PC-9 (cell line): ENCODE measurements at places on chromosomes 6 and 20.
A peak's percentile ranks its signal among the peaks of the same experiment; 100 is the strongest.

DNA sequence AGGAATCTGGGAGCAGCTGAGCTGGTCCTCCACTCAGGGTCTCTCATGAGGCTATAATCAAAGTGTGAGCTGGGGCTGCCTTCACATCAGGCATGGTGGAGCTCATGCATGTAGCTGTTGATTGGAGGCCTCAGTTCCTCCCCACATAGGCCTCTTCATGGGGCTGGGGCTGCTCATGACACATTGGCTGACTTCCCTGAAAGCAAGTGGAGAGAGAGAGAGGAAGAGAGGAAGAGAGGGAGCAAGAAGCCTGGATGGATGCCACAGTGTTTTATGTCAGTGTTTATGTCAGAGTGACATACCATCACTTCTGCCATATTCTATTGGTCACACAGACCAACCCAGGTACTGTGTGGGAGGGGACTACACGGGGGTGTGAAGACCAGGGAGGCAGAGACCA, 43.8 kb downstream of the EYA2 start:
- 0 out of 2 replicates have a peak, but pooled peaks cover 3% of the 10 kb centered on the region for H3K4me1 ChIP-seq
- H3K27me3 ChIP-seq = no peaks in the 10 kb centered on the region
- no peak overlapping the region for H3K27ac ChIP-seq
- no peak for DNase-seq
- no peaks in the 10 kb centered on the region for H3K36me3 ChIP-seq

- peaks cover 32% of the 10 kb centered on the region for H3K4me1 ChIP-seq
- no peaks in the 10 kb centered on the region for H3K27me3 ChIP-seq
- no peak for DNase-seq
Observed at GRCh38 chr6:43990627-43991619, 136.3 kb downstream of the MRPL14 start.

- H3K27me3 ChIP-seq = no peaks in the 10 kb centered on the region
- no peak for DNase-seq
- H3K36me3 ChIP-seq = peaks cover 13% of the 10 kb centered on the region; the same call in 1 of the 2 replicates
- H3K4me3 ChIP-seq = no peak overlapping the region
Observed at GRCh38 chr20:37243937-37244571, 17.6 kb downstream of the GHRH start.

GRCh38 chr20:49149281-49150045, 38.7 kb downstream of the STAU1 start:
- H3K36me3 ChIP-seq = peaks cover 43% of the 10 kb centered on the region
- no peak overlapping the region for H3K4me3 ChIP-seq
- H3K4me1 ChIP-seq = no peaks in the 10 kb centered on the region
- no peaks in the 10 kb centered on the region for H3K27me3 ChIP-seq
- no peak overlapping the region for H3K27ac ChIP-seq
- no peak for DNase-seq

DNA sequence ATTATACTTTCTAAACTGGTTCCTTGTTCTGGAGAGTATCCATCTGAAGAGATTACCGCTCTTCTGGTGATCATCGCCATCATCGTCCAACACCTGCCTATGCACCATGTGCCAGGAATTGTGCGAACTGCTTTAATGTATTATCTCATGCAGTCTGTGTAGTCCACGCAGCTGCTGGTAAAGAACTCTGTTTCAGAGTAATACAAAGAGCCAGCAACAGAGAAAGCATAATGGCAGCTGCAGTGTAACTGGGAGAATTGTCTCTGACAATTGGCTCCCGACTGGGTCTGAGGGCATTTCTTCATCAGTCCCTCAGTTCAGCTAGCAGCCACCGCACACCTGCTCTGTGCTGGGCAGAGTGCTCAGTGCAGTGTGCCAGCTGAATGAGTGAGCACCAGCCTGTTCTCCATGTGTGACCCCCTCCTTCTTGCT, 383.4 kb downstream of the GRIK2 start:
- no peaks in the 10 kb centered on the region for H3K36me3 ChIP-seq
- no peak overlapping the region for H3K27ac ChIP-seq
- no peaks in the 10 kb centered on the region for H3K27me3 ChIP-seq
- no peak overlapping the region for H3K4me3 ChIP-seq
- DNase-seq = no peak

- no peaks in the 10 kb centered on the region for H3K36me3 ChIP-seq
- H3K27ac ChIP-seq = no peak overlapping the region
- DNase-seq = no peak
Observed at GRCh38 chr20:5863040-5863833, 87.1 kb downstream of the TRMT6 start.

- peaks cover 9% of the 10 kb centered on the region; the same call in 1 of the 2 replicates for H3K36me3 ChIP-seq
- peak overlapping the region; percentile 86 for H3K4me3 ChIP-seq
- peaks cover 17% of the 10 kb centered on the region for H3K4me1 ChIP-seq
- 0 out of 2 replicates have a peak overlapping the region, but pooled peaks have one; percentile 16 for H3K27ac ChIP-seq
- H3K27me3 ChIP-seq = no peaks in the 10 kb centered on the region
Observed at GRCh38 chr20:56469077-56469449, 636 bp downstream of the RTF2 start.

GRCh38 chr6:40640599-40641227, 53.5 kb upstream of the LRFN2 start:
- H3K4me1 ChIP-seq = no peaks in the 10 kb centered on the region
- no peak for DNase-seq
- no peak overlapping the region for H3K27ac ChIP-seq
- H3K36me3 ChIP-seq = no peaks in the 10 kb centered on the region

- peak; percentile 55 for DNase-seq
- 0 out of 2 replicates have a peak overlapping the region, but pooled peaks have one; percentile 13 for H3K27ac ChIP-seq
- H3K4me3 ChIP-seq = peak overlapping the region; percentile 44
- H3K27me3 ChIP-seq = no peaks in the 10 kb centered on the region
Observed at GRCh38 chr20:63740070-63740626, 572 bp downstream of the SLC2A4RG start.

DNA sequence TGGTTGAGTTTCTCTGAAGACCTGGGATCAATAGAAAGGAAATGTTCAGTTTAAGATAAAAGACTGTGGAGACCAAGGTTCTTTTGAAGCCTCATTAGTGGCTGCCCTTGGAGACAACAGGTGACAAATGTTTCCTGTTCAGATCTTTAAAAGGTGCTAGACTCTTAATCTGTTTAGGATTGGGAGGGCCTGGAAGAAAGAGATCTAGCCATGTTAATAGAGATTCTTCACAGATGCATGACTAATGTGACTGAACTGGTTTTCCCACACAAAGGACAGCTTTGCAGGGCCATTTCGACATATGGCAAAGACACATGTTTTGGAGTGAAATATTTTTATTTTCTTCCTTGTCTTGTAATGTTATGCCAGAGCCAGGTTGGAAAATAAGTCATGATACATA, 82.2 kb downstream of the WDR27 start:
- DNase-seq = peak; percentile 86
- peaks cover 9% of the 10 kb centered on the region; the same call in 1 of the 2 replicates for H3K36me3 ChIP-seq
- peaks cover 59% of the 10 kb centered on the region for H3K4me1 ChIP-seq
- H3K4me3 ChIP-seq = no peak overlapping the region

- no peaks in the 10 kb centered on the region for H3K36me3 ChIP-seq
- peaks cover 18% of the 10 kb centered on the region for H3K4me1 ChIP-seq
- H3K27me3 ChIP-seq = no peaks in the 10 kb centered on the region
- peak overlapping the region; percentile 92 for H3K4me3 ChIP-seq
- no peak for DNase-seq
Observed at GRCh38 chr6:37221585-37222124, 35.9 kb upstream of the TBC1D22B start.

GRCh38 chr6:33213989-33214335, 5.7 kb downstream of the RING1 start:
- DNase-seq = no peak
- H3K36me3 ChIP-seq = 0 out of 2 replicates have a peak, but pooled peaks cover 8% of the 10 kb centered on the region
- no peaks in the 10 kb centered on the region for H3K4me1 ChIP-seq

DNA sequence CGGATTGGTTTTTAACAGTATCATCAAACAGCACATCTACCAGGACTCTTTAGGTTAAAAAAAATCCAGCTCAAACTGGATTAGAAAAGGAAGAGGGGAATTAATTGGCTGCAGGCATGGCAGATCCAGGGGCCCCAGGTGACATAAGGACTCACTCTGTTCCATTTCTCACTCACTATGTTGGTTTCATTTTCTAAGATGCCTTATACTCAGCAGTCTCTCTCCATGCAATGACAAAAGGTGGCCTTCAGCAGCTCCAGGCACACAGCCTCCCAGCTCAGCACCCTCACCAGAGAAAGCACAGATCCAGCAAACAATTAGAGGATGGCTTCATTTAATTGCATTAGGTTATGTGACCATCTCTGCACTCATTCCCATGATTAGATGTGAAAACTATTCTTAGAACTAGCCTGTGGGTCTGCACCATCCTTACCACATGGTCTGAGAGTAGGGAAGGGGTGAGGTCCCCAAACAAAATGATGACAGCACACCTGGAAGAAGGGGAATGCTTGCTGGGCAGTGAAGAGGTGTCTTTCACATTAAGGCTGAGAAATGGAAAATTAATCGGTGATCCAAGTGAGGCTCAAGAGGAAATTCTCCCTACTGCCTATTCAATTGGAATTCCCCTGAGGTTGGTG, 243.1 kb downstream of the CDH26 start:
- H3K27ac ChIP-seq = no peak overlapping the region
- no peaks in the 10 kb centered on the region for H3K36me3 ChIP-seq
- no peak overlapping the region for H3K4me3 ChIP-seq
- peaks cover 50% of the 10 kb centered on the region for H3K27me3 ChIP-seq

DNA sequence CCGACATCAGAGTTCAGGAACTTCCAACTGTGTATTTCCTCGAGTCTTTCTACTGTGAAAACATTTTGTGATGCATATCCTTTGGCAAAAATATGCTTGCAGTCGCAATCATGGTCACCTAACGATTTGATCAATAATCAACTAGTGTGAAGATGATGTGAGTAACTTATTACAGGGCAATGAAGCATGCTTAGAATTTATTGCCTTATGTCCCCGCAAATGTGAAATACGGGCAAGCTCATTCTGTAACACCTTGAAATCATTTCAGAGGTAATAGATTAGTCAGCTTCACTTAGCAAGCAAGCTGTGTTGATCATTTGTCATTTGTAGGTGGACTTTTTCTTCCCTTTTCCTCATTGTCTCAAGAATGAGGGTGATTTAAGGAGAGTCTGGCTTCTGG, 67.9 kb upstream of the DOK5 start:
- H3K4me1 ChIP-seq = no peaks in the 10 kb centered on the region
- no peak for DNase-seq
- no peak overlapping the region for H3K4me3 ChIP-seq
- H3K36me3 ChIP-seq = no peaks in the 10 kb centered on the region

DNA sequence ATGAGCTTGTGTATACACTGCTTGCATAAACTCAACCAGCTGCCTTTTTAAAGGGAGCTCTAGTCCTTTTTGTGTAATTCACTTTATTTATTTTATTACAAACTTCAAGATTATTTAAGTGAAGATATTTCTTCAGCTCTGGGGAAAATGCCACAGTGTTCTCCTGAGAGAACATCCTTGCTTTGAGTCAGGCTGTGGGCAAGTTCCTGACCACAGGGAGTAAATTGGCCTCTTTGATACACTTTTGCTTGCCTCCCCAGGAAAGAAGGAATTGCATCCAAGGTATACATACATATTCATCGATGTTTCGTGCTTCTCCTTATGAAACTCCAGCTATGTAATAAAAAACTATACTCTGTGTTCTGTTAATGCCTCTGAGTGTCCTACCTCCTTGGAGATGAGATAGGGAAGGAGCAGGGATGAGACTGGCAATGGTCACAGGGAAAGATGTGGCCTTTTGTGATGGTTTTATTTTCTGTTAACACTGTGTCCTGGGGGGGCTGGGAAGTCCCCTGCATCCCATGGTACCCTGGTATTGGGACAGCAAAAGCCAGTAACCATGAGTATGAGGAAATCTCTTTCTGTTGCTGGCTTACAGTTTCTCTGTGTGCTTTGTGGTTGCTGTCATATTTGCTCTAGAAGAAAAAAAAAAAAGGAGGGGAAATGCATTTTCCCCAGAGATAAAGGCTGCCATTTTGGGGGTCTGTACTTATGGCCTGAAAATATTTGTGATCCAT, 15.3 kb downstream of the TNFAIP3 start:
- no peak overlapping the region for H3K4me3 ChIP-seq
- H3K27ac ChIP-seq = 0 out of 2 replicates have a peak overlapping the region, but pooled peaks have one; percentile 1

DNA sequence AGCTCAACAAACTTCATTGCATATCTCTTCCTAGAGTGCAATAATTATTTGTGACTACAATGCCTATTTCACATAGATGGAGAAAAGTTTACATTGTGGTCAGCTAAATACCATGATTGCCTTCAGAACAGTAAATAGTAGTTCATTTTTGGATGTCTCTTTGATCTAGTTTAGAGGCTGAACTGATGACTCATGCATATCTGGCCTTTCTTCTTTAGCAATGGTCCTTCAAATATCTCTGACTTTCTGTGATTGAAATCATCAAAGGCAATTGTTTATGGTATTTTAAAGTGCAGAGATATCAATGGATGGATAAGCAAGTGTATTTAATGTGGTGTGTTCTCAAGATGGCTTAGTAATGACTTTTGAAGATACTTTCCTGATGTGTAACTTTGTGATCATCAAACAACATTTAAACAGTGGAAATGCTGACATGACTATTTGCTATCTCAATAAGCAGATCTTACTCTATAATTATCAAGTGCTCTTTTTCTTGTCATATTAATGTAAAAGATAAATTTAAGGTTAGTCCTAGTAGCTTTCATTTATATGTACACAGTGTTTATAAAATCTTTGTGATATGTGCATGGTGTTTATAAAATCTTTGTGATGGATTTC, 523.7 kb upstream of the SLC35B3 start:
- no peaks in the 10 kb centered on the region for H3K36me3 ChIP-seq
- no peak overlapping the region for H3K4me3 ChIP-seq

DNA sequence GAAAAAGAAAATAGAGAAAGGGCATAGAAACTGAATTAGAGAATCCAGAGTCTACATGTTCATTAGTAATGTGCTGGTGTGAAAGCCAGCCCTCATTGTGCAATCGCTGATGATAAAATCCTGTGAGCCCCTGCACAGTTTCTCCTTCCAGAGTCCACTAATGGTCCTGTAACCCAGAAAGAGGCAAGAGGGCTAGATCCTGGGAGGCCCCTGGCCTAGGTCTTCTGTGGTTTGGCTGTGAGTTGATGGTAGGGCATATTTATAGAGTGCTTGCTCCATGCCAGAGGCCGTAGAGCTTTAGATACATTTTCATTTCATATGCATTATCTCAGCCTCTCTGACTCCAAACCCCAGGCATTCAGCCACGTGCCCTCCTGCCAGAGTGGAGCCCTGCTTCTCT, 94.9 kb upstream of the MTHFD1L start:
- no peak for DNase-seq
- no peaks in the 10 kb centered on the region for H3K4me1 ChIP-seq
- no peaks in the 10 kb centered on the region for H3K27me3 ChIP-seq
- H3K4me3 ChIP-seq = no peak overlapping the region
- no peaks in the 10 kb centered on the region for H3K36me3 ChIP-seq
- H3K27ac ChIP-seq = no peak overlapping the region

DNA sequence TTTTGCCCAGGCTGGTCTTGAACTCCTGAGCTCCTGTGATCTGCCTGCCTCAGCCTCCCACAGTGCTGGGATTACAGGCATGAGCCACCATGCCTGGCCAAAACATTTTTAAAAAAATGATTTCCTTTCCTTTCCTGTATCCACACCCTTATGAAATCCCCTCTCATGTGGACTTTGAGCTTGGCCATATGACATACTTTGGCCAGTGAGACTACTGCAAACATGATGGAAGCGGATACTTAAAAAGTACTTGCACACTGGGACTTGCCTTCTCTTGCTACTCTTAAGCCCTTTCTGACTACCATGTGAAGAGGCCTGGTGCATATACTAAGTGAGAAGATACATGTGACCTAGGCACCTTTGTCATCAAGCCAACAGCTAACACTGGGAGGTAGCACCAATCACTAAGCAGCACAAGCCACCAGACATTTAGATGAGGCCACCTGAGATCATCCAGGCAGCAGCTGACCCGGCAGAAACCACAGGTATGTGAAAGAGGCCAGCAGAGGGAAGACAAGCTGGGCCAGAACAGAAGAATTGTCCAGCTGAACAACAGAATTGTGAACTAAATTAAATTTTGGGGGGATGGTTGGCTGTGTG, 78.5 kb upstream of the HDAC2 start:
- H3K4me1 ChIP-seq = 0 out of 2 replicates have a peak, but pooled peaks cover 3% of the 10 kb centered on the region
- H3K27ac ChIP-seq = no peak overlapping the region
- peak; percentile 53 for DNase-seq
